Posterior vena cava (tissue), 2 donors: ENCODE measurements at places on chromosomes 2 and 18. TPM values are rescaled to one million over a fixed set of nuclear protein-coding genes. Genes with fewer than 3 reads are reported as not detected.
A peak's percentile ranks its signal among the peaks of the same experiment; 100 is the strongest.

Gene COL4A3
- 0.42 TPM for total RNA-seq

Gene RNF144A
- 11.8 TPM for total RNA-seq

Gene TSGA10
- 2.3 TPM for total RNA-seq

Gene GALNT13
- 6.0 TPM for total RNA-seq

Gene TMEM163
- 0.19 TPM for total RNA-seq

Gene ASXL3
- 4.3 TPM for total RNA-seq

Gene ANKRD36B
- 24.3 TPM for total RNA-seq

DNA sequence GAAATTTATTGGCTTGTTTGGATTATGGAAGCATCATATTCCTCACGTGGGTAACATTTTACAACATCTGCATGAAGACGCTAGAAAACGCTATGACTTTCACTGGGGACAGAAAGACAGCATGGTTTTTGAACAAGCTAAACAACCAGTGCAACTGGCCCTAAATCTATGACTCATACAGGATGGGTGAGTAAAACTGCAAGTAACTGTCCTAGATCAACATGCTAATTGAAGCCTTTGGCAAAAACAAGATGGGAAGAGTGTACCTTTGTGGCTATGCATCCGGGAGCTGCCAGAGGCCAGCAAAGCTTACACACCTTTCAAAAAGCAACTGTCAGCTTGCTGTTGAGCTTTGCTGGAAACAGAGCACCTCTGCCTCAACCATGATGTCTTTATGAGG is 1096.0 kb upstream of the DDX18 start:
- no peak for DNase-seq

- no peak for DNase-seq
Observed at GRCh38 chr2:223877721-223878410, 40.5 kb upstream of the AP1S3 start.

DNA sequence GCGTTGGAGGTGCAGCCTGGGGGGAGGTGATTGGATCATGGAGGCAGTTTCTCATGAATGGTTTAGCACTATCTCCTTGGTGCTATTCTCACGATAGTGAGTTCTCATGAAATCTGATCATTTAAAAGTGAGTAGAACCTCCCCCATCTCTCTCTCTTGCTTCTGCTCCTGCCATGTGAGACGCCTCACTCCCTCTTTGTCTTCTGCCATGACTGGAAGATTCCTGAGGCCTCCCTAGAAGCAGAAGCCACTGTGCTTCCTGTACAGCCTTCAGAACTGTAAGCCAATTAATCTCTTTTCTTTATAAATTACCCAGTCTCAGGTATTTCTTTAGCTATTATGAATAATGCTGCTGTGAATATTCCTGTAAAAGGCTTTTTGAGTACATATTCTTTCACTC is 52.9 kb downstream of the SERPINB7 start:
- DNase-seq = no peak

- no peak for DNase-seq
Observed at GRCh38 chr2:65026154-65026553, 30.1 kb upstream of the CEP68 start.

DNA sequence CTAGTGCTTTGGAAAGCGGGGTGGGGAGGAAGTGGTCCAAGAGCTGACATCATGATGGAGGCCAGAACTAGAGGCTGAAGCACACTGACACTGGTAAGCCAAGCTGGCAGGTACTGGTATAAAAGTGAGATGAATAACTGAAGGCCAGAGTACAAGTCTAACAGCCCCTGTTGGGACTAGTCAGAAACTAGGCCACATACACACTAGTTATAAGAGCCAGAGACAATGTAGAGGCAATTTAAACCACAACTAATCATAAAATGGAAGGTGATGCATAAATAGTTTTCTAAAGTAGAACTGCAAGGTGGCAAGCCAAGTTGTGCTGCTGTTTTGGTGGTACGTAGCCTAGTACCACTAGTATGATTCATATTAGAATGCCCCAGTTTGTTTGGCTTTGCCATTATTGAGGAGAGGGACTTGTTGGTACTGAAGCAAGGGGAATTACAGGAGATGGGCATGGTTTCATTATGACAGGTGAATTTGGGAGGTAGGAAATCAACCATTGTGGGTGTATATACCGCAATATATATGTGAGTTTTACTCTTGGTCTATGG is 57.6 kb downstream of the GDF7 start:
- no peak for DNase-seq

DNA sequence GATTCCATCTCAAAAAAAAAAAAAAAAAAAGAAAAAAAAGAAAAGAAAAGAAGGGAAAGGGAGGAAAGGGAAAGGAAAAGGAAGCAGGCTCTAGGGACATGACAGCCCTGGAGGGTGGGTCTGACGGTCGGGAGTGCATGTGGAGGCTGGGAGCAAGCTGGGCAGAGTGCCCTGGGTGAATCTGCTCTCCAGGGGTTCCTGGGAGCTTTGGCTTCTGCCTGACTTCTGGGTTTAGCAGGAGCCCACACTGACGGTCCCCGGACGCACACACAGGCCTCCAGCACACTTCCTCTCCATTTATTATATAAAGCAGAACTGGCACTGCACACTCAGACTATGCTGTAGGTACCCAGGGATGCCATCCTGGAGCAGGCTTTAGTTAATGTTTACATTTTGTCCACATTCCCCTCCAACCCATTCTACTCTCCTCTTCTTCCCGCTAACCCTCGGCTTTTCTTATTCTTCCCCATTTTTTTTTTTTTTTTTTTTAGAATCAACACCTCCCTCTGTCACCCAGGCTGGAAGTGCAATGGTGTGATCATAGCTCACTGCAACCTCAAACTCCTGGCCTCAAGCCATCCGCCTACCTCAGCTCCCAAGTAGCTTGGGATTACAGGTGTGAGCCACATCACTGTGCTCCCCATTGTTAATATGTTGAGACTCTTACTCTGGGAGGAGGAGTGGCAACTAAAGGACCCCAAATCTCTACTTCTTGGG is 151.1 kb upstream of the SLC1A4 start:
- peak; percentile 82 for DNase-seq

- no peak for DNase-seq
Observed at GRCh38 chr2:112134120-112134519, 4.1 kb upstream of the FBLN7 start.

DNA sequence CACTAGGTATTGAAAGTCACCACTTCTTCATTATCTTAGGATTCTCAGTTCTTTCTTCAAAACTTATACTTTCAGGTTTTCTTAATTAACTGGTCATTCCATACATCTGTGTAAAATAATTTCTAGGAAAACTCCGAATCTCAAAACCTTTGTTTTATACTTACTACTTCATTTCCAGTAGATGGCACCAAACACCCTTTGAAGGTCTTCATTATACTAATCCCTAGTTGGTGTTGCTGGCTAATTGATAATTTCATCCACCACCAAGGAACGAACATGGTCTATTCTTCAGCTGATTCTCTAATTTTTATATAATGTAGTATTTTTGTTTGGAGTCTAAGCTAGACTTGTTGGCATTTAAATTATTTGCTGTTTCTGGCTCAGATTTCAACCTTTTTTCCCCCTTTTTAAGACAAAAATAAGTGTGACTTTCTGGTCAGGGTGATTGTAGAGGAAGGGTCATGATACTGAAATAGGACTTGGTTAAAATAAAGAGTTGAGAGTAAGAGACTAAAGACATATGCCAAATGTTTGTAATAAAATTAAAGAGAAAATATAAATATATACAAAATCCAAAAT is 2.8 kb upstream of the MXD1 start:
- DNase-seq = no peak

- DNase-seq = no peak
Observed at GRCh38 chr2:8222979-8223694, 458.7 kb upstream of the ID2 start.

DNA sequence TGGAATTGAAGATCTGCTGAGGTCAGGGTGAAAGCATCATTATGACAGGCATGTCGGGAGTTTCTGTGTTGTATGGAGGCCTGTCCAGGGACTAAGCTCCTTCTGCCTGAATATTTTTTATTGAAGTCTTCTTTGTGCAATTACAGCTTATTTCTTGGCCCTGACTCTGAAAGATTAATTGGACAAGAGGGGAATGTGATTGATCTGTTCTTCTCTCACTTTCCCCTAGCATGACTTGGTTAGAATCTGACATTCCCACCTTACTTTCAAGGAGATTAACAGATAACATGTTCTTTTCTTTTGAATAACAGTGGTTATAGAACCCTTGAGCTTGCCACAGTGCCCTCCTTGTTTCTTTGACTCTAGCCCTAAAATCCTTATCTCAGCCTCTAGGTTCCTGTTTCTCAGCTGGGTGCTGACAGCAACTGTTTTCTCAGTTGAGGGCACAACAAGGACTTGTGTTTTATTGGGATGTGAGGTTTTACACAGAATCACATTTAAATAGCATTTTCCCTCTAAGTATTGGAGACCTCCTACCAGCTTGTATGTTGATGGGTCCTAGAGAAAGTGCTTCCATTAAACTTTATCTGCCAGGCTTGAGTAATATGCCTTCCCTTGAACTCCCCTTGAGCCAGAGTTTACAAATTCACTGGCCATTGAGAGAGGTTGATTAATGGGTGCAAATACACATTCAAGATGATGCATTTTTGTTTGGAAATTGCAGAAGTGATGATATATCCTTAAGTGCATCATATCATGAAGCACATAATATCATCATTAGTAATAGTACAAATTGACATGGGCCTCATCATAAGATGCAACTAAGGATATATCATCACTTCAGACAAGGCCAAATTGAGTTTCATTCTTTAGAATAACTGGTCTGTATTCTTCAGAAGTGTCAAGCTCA is 12.5 kb downstream of the TTLL4 start:
- DNase-seq = no peak

- DNase-seq = no peak
Observed at GRCh38 chr2:79984476-79984875, 320.1 kb downstream of the LRRTM1 start.

DNA sequence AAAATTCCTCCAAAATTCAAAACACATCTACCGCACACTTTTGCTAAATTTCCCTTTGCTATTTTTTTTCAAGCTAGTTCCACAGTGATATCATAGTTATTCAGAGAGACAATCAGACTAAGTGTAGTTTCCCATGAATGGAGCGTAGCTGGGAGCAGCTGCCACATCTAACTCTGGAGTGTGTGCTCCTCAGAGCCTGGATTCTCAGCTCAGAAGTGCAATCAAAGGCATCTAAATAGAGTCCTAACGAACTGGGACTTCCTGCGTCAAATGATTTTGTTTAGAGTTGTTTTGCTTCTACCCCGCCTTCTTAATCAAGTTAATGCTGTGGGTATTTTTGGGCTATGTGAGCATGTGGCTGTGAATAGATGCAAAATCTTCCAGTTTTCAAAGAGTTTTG is 160.3 kb downstream of the TMEM18 start:
- DNase-seq = no peak

DNA sequence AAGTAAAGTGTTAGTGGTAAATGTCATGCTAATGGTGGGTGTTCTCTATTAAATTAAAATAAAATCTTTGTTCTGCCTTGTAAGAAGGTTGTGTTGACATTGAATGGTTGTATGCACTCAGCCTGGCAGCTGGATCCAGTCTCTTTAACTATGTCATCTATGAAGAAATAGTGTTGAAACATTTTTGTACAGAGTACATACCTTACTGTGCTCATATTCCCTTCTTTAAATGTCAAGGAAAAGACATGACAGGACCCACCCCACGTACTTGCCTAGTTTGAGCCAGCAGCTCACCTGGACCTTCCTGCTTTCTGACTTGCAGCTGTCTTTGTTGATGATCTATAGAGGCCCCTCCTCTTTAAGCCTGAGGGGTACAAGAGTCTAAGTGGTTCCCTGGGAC is 85.6 kb upstream of the ST3GAL5 start:
- no peak for DNase-seq

DNA sequence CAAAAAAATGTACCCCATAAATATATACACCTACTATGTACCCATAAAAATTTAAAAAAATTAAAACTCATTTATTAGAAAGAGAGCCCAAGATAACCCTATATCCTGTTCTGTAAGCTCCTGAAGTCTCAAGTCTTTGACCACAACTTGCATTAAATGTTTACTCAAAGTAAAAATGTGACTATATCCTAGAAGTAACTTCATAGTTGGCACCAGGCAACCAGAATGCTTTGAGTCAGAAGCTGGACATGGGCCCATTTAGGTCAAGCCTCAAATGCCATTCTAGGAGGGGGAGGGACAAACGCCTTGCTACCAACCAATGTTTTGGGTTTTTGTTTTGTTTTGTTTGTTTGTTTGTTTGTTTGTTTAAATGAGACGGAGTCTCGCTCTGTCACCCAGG is 9.3 kb upstream of the TBC1D8 start:
- DNase-seq = no peak

- DNase-seq = no peak
Observed at GRCh38 chr2:170115501-170116229, 62.3 kb upstream of the MYO3B start.

GRCh38 chr18:68848242-68848641 is 50.4 kb downstream of the CCDC102B start:
- no peak for DNase-seq

DNA sequence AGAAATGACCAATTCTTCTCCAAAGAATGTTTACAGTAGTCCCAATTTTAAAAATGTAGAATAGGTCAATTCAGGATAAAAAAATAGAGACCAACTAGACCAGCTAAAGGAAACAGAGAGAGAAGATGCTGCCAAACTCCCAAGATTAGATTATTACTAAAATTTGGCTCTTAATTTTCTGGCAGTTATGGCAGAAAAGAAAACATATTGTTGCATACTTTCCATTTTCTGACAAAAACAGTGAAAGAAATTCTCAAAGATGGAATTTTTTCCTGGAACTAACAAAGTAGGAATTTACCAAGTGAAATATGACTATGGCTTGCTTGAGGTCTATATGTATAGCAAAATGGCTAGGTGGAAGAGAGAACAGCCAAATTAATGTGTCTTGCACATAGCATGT is 138.3 kb upstream of the STK17B start:
- DNase-seq = no peak

GRCh38 chr2:178392215-178392614 is 58.8 kb downstream of the PRKRA start:
- no peak for DNase-seq

DNA sequence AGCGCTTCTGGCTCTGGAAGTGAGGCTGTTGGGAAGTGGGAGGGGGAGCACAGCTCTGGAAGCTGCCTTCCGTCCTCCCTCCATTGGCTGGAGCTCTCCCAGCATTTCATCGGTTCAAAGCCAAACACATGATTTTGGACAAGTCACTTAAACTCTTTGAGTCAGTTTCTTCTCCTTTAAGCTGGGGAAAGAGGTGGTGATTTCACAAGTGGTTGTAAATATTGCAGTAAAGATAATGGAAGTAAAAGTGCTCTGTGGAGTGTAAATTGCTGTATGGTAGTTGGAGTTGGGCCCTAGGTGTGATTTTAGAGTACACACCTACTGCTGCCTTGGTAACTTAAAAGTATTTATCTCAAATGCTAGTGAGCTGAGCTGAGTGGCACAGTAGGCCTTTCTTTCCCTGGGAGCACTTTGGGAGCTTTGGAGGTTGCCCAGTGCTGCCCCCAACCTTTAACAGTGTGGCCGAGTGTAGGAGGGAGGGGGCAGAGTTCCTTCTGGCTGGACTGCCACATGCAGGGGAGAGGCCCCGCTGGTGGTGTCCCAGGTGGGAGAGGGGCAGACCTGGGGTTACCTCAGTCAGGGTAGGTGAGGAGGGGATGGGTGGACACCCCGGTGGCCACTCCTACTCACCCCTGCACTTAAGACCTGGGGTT is 54.7 kb downstream of the ASAP2 start:
- peak; percentile 84 for DNase-seq
